ENCODE measurements at places on chromosomes 7 and 10. TPM values are rescaled to one million over a fixed set of nuclear protein-coding genes. Genes with fewer than 3 reads are reported as not detected.

- no peak for DNase-seq
Observed at GRCh38 chr10:43202224-43202656, 64.0 kb downstream of the CSGALNACT2 start.

GRCh38 chr7:3188946-3189345 is 112.1 kb upstream of the SDK1 start:
- no peak for DNase-seq

DNA sequence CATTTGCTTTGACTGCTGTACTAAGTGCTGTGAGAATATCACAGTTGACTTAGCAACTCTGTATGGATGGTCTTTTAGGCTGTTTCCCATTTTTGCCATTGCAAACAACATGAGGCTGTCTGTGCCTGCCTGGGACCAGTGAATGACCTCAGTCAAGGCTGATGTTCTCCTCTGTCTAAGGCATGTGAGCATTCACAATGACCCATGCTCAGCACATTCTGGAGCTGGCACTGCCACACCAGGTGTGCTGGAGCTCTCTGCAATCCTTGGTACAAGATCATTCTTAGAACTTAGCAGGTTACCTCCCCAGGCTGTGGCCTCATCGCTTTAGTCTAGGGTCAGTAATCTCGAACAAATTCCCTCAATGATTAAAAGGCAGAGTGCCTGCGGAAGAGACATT is 61.9 kb downstream of the SH3PXD2A start:
- peak; percentile 27 for DNase-seq

DNA sequence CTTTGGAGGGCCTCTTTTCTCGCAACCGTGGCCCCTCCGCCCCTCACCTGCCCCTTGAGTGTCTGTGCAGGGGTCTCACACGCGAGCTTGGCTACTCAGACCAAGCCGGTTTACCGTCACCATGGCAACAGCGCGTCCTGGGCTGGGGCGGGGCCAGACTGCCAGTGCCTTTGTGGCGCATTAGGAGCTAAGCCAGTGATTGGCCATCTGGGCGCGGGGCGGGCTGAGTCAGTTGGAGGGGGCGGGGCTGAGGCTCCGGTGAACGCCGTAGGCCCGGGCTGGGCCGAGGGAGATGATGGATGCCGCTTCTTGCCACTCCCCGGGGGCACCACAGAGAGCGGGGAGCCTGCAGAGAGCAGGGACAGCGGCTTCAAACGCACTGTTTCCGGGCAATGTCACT is 48.7 kb upstream of the FXYD4 start:
- DNase-seq = peak; percentile 26

MMD2 gene
- total RNA-seq = not detected

- no peak for DNase-seq
Observed at GRCh38 chr7:128270826-128271272, 29.8 kb downstream of the LEP start.

DNA sequence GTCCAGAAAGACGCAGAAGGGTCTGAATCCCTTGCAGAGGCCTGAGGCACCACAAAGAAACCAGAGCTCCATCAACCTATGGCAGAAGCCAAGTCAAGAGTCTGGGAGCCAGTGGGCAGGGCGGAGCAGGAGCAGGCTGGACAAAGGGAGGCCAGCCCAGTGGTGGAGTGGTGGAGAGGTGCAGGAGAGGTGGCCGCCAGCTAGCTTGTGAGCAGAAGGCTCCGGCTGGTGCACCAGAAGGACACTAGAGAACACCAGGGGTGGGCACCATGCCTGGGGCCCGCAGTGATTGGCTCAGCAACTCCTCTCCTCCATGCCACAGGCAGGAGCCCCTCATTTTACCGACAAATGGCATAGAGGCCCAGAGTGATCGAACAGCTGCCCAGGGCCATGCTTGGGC is 186.6 kb downstream of the GRID1 start:
- no peak for DNase-seq

- no peak for DNase-seq
Observed at GRCh38 chr10:45463244-45464116, 89.5 kb downstream of the ALOX5 start.

DNA sequence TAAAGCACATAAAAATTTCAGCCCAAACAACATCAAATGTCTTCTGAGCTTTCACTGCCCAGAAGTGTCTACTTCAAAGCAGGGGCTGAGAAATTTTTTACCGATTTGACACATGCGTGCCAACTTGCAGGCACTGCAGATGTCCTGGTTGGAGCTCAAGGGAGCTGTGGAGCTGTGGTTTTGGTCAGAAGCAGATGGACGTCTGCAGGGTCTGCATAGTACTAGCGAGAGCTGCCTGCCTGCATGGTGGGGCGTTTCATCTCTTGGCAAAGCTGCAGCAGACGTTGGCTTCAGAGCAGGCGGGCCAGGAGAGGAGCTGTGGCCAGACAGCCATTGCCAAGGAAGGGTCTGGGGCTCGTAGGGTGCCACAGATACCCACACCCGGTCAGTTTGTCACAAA is 296.7 kb downstream of the GLRX3 start:
- DNase-seq = no peak

DNA sequence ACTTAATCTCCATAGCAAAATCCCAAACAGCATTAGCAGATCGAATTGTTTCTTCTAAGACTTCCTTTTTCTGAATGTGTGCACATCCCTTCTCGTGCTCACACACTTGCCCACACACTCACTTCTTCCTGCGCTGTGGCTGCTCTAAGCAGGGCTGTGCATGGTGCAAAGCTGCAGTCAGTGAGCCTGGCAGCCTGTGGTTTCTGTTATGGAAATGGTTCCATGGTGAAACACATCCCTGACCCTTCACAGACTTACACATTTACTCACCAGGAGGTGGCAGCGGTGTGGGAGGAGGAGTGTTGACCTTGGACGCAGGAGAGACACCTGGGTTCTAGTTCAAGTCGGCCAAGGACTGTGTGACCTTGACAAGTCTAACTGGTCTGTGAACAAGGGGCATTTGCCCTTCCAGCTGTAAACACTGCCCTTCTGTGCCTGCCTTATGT is 24.9 kb downstream of the MTURN start:
- no peak for DNase-seq

- no peak for DNase-seq
Observed at GRCh38 chr10:70918851-70919530, 30.6 kb upstream of the PCBD1 start.

- DNase-seq = no peak
Observed at GRCh38 chr10:1628757-1629156, 108.6 kb downstream of the ADARB2 start.

DNA sequence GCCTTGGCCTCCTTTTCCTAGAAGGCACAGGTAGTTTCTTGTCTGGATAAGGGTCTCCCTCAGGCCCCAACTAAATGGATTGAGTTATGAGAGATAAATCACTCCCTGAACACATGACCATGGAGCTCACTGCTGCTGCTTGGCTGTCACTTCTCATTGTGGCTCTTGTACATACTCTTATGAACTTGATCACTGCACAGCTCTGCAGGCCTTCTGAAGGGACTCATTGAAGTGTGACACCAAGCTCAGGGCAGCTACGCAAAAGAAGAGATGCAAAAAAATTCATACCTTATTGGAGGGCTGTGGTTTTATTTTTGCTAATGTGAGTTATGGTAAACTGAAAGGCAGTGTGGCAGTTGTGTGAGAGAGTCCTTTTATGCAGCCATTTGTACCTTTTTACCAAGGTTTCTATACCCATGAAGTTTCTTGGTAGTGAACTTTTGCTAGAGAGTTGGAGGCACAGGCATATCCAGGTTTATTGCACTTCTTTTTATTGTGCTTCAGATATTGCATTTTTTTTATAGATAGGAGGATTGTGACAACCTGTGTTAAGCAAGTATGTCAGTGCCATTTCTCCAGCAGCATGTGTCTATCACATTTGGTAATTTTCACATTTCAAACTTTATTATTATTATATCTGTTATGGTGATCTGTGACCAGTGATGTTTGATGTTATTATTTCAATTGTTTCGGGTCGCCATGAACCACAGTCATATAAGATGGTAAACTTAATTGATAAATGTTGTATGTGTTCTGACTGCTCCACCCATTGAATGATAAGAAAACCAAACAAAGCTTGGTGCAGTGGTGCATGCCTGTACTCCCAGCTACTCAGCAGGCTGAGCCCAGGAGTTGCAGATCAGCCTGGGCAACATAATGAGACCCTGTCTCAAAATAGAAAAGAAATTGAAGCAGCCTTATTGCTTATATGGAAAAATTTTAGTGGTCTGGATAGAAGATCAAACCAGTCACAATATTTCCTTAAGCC is 100.6 kb downstream of the LRRC4 start:
- no peak for DNase-seq

DNA sequence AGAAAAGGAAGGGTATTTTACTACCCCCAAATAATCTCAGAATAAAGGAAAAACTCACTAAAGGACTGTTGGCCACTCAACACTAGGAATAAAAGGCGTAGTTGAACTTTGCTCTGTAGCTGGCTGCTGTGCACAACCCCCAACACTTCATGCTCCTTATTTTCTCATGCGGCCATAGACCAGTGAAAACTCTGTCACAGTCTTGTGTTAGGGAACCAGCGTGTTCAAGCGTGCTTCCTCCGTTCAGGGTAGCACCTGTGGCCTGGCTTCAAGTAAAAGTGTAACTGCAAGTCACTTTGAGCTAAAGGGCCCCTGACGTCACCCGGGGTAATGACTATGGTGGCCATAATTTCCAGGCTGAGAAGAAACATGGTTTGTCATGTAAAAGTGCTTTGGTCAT is 27.0 kb downstream of the BLNK start:
- DNase-seq = no peak

NPC1L1 gene
- total RNA-seq = not detected
